ENCODE measurements at places on chromosomes 12 and 14.

DNA sequence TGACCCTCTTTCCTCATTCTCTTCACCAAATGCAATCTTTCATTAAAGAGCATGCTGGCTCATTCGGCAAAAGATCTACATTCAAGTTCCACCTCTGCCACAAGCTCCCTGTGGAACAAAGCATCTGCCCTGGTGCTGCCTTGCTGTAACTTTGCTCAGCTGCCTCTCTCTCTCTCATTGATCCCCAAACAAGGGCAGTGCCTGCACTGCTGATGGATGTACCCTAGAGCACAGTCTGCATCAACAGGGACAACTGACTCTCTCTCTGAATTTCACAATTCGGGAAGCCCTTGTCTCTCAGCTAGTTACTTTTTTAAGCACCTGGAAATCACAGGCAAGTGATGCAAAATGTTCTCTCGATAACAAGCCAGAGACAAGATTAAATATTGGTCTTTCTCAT, 174.0 kb upstream of the DIO2 start:
- no peak for DNase-seq

- peak; percentile 41 for DNase-seq
Measured at GRCh38 chr12:112584266-112584722, 165.5 kb downstream of the PTPN11 start.

DNA sequence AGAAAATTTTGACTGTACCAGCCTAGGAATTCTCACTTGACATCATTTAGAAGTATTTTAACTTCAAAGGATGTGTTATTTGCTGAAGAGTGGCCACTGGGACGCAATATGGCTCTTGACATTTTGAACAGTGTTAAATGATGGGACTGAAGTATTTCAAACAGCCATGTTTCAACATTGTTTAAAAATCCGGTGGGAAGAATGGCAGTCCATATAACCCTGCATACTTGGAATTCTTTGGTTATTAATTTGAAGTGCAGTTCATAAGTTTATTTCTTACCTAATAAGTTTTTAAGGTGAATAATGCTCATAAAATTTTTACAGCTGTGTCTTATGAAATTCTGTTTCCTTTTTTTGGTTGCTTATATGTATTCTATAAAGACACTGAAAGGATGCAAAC, 8.3 kb downstream of the TMTC2 start:
- DNase-seq = no peak

DNA sequence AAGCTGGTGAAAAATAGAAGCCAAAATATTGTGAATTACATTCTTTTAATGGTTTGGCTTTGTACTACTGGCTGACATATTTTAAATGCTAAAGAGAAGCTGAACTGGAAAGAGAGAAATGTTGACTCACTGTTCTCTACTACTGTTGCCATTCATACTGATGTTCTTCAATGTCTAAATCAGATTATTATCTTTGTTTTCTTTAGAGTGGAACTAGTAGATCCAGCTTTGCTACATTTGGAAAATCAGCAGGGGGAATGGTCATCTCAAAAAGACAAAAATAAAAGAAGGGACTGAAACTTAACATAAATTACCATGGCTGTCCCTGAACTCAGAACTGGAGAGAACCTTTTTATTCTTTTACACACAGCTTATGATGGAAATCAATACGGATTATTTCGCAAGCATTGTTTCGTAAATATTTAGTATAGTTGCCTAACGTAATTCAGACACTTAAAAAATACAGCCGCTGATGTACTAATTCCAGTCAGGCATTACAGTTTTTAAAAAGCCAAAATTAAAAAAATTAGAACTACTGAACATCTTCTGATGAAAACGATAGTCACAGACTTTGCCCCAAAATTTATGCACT, 76.3 kb upstream of the OTX2 start:
- DNase-seq = no peak

- DNase-seq = no peak
Measured at GRCh38 chr14:51185180-51185579, 54.9 kb upstream of the TMX1 start.

Data from brain (organoid and tissue), 16 donors.